ENCODE measurements at places on chromosomes 3 and 15.
A peak's percentile ranks its signal among the peaks of the same experiment; 100 is the strongest.

DNA sequence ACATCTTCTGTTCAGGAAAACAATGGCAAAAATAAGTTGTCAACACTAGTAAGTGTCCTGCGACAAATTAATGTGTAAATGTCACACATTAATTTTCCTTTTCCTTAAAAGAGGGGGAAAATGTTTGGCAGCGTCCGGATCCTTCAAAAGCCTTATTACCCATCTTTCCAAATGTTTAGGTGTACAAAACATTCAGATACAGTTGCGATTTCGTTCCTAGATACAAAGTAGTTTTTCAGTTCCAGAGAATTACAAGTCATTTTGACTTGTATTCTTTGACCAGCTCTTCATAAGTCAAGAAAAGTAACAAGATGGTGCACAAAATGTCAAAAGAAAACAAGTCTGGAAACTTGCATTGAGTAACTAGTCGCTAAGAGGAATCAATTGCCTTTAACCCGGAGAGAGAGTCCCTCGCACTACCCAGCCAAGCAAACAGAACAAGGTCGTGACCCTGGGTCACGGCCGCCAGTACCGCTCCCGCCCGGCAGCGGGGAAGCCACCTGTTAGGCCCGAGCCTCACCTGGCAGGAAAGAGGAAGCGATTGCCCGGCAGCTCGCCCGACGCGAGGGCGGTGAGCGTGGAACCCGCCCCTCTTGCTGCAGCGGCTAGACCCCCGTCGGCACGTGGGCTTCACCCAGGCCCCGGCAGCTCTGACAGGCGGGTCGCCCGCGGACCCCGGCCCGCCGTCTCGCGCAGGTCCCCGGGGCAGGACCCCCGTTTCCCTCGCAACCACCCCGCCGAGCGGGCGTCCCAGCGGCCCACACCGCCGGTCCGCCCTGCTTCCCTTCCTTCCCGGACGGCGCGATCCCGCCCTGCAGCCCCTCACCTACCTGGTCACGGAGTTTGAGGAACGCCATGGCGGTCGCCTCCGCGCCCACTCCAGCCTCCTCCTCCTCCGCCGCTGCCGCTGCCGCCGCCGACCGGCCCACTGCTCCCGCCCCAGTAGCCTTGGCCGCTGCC lies 61.0 kb upstream of the ANKRD28 start:
- no peak for DNase-seq

GRCh38 chr3:31546162-31546561 lies 13.4 kb downstream of the STT3B start:
- DNase-seq, result no peak

DNA sequence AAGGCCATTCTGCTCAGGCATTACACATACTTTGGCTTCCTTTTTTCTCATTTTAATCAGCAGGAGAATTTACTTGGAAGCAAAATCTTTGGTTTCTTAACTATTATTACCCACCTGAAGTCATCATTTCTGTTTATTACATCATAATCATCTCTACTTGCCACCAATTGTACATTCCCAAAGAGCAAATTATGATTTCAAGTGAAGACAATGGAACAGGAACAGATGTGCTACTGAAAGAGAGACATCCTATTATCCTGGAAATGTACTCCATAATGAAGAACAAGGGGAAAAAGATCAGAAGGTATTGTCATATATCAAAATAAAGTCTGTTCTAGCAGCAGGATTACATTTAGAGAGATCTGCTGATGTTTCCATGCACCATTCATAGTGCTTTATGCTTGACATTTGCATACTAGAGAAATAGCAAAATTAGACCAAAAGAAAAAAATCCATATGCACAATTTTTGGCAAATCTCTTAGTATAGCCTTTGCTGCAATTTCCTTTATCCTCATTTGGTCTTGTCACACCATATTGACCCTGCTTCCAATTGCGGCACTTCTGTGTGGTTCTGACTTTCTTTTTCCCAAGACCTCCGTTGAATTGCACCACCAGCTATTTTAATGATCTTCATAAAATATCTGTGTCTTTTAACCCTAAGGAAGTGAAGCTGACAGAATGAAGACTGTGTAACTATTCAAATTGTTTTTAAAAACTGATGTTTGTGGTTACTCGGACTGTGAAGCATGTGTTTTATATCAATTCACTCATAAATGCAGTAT lies 683.8 kb downstream of the ZNF385D start:
- no peak for DNase-seq

DNA sequence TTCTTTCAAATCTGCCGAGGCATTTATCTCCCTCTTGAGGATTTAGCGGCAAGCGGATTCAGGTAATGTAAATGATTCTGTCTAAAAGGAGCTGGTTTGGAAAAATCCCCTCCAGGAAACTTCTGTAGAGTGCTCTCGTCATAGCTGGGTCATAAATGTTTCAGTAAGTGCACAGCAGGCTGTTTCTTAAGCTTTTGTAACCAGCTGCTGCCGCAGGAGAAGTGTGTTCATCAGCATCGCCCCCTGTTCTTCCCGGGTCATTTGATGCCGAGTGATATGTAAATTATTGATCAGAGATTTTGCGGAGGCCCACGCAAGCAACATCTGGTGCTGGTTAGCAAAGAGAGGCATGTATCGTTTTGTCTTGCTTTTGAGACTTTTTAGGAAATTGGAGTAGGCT lies 53.1 kb downstream of the DNASE1L3 start:
- no peak for DNase-seq

GRCh38 chr3:64209866-64210621 lies 15.2 kb downstream of the PRICKLE2 start:
- DNase-seq, result no peak

- DNase-seq, result no peak
Measured at GRCh38 chr15:85168642-85169173, 187.1 kb downstream of the PDE8A start.

- DNase-seq, result no peak
Measured at GRCh38 chr3:168707900-168708299, 612.2 kb upstream of the GOLIM4 start.

DNA sequence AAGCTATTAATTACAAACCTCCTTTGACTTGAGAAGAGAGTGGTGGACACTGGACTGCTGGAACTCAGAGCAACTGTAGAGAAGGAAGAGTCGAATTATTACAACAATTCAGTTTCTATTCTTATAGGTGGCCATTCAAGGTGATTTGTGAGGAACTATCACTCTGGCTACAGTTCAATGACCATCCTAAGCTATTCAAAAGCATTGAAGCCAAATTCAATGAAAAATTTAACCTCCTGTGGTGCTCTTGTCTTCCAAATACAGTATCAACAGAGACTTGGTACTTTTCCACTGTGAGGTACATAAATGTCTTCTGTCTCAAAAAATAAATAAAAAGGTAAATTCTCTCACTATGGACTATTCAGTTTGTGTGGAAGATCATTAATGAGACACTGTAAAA lies 513.3 kb upstream of the SEMA6D start:
- DNase-seq, result no peak

- DNase-seq, result no peak
Measured at GRCh38 chr3:45536316-45536715, 58.2 kb upstream of the LIMD1 start.

GRCh38 chr15:29749365-29750086 lies 72.7 kb downstream of the TJP1 start:
- no peak for DNase-seq

GRCh38 chr15:56844471-56844870 lies 74.0 kb upstream of the TCF12 start:
- DNase-seq, result no peak

DNA sequence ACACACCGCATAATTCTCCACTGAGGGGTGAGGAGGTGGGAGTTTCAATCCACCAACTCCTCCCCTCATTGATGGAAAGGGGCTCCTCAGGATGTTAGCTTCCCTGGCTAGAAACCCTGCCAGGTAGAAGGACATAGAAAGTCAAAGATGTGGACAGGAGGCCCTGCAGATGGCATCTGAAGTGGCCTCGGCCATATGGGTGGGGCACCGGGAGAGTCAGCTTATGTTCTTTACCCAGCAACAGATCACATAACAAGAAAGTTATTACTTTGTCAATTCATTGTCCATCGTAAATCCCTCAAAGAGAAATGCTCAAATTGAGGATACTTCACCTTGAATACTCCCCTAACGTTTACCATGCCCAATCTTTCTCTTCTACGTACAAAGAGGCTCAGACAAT lies 97.3 kb upstream of the ARHGEF3 start:
- DNase-seq, result no peak

DNA sequence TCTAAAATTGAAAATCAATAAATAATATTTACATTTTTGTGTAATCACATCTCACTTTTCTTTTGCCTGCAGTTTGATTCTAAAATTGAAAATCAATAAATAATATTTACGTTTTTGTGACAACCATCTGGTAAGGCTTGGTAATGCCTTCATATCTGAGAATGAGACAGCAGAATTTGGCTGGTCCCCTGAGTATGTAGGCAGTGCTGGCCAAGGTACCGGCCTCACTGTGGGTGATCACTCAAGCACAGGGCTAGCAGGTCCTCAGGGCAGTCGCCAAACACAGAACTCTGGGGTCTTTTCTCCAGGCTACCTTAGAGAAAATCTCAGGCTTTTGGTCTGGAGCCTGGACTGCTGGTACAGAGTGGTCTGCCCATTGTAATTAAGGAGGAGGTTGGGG lies 26.2 kb downstream of the RTP3 start:
- DNase-seq, result no peak

- peak; percentile 33 for DNase-seq
Measured at GRCh38 chr15:94070356-94071295, 160.7 kb upstream of the MCTP2 start.

DNA sequence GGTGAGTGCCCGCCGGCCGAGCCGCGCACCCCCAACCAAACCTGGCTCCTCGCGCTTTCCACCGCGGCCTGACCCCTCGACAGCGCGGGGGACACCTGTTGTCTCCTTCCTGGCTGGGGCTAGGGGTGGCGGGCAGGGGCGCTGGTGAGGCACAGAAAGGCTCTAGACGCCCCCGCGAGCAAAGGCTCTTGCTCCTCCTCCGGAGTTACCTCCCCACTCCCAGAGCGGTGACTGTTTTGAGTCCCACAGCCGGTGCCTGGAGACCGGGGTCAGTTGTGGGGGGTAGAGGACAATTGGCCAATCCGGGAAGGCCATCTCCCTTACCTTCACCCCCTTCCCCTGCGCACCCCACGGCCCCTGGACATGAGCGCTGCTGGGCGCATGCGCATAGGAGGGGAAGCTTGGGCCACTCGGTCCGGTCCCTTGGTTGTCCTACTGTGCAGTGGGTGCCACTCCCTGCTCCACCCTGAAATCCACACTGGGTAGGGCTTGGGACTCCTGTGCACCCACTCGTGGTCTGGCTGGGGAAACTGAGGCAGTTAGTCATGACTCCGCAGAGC lies 554 bp downstream of the CHST13 start:
- no peak for DNase-seq

GRCh38 chr15:38208779-38209178 lies 43.9 kb upstream of the SPRED1 start:
- no peak for DNase-seq

- DNase-seq, result peak; percentile 65
Measured at GRCh38 chr3:151168269-151169094, 34.5 kb downstream of the GPR171 start.

- DNase-seq, result peak; percentile 20
Measured at GRCh38 chr3:43181202-43181821, 75.4 kb upstream of the POMGNT2 start.

- DNase-seq, result no peak
Measured at GRCh38 chr3:112865757-112866156, 19.1 kb upstream of the CD200R1L start.

GRCh38 chr3:43077261-43077660 lies 28.6 kb downstream of the POMGNT2 start:
- no peak for DNase-seq

GRCh38 chr3:65560901-65561300 lies 477.8 kb downstream of the MAGI1 start:
- DNase-seq, result no peak

- no peak for DNase-seq
Measured at GRCh38 chr3:189621948-189622603, 9.1 kb upstream of the TP63 start.

DNA sequence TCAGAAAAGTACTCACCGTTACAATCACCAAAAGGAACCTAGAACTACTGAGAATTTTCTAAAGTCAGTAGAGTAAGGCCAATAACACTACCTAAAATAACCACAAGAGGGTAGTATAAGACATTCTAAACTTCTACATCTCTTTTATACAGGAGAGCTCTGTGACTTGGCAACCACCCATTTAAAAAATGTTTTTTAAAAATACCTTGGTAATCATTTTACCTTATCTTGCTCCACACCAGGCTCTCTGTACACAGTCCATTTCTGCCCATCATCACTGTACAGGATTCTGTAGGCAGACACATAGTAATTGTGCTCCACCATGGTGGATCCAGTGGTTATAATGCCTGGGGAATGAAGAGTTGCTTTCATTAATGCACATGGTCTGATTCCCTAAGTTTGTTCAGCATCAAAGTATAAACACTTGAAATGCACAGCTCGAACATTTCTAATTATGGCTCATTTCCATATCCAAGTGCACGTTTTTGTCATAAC lies 54.5 kb downstream of the ST3GAL6 start:
- DNase-seq, result peak; percentile 45

Measured in inflammatory macrophage treated with lipopolysaccharide for 4 hours (primary cell).